ENCODE measurements at places on chromosomes 5 and 9.
A peak's percentile ranks its signal among the peaks of the same experiment; 100 is the strongest.

DNA sequence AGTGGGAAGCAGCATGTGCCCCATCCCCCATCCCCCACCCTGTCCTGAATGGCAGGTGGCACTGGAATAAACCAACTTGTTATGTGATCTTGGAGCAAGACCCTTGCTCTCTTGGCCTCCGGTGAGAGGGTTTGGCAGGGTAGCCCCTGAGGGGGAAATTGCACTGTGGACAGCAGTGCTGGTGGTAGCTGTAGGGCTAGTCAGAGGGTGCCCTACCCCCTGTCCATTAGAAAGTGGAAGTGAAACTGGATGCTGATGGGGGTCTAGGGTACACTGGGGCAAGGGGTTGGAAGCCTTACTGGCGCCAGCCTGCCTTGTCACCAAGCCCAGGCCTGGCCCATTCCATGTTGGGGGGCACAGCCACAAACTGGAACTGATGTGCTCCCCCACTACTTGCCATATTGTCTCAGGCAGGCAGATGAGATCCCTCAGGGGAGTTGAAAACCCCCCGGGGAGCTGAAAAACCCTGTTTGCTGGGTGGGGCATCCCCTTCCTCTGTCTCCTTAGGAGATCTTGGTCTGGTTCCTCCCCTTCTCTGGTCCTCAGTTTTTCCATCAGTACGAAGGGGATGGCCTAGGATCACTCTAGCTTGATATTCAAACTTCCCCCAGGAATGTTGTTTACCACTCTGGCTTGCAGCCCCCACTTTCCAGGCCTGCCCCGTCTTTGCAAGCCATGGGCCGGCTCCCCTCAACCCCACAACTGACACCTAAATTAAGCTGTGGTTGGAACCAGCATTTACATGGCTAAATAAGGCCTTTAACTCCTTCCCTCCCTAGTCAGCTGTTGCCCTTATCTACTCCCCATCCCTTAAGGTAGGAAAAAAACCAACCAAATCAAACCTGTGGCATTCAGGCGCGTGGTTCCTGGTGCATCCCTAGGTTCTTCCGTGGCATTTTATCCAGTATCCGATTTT lies 14.4 kb upstream of the SYNPO start:
- DNase-seq = no peak

DNA sequence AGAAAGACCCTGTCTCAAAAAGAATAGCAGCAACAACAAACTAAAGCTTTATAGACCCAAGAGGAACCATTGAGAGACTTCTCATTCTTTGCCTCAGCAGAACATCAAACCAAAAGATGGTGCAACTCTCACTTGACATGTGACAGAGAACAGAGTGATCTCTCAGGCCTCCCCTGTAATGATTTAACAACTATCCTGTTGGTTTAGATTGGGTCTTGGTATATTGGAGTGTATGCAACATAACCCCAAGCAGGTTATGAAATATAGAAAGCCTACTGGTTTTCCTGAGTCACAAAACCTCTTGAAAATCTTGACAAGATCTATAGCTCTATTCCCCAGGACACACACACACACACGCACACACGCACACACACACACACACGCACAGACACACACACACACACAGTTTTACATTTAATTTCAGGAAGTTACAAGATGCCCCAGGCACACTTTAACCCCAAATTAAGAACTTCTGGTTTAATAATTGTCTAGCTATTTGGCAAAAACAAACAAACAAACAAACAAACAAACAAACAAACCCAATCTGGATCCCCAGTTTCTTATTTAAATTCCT lies 6.5 kb upstream of the FGF1 start:
- no peak for DNase-seq

- DNase-seq = no peak
Measured at GRCh38 chr5:176441921-176442323, 6.3 kb upstream of the FAF2 start.

DNA sequence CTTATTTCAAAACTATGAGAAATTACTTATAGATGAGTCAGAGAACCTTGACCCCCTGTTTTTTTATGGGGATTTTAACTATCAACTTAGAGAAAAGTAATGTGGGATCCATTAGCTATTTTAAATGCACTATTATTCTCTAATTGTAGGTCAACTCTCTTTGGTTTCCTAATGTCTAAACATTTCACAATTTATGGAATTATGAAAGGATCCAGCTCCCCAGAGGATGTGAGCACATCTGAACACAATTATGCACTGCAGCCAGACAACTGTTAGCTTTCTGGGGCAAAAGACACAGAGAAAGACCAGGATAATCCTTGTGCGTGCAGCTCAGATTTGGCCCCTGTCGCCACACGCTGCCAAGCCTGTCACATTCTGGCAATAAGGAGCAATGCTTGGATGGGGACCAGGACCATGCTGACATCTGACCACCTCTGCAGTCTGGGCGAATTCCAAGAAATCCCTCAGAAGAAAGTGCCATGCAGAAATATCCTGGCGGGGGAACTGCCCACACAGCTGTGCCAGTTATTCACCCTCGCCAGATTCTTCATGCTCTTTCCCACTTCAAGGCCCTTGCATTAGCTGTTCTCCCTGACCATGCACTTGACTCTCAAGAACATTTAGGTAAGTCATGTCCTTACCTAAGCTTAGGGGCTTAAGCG lies 22.2 kb upstream of the CMBL start:
- no peak for DNase-seq

GRCh38 chr5:117454716-117455212 lies 880.1 kb upstream of the SEMA6A start:
- peak; percentile 8 for DNase-seq

DNA sequence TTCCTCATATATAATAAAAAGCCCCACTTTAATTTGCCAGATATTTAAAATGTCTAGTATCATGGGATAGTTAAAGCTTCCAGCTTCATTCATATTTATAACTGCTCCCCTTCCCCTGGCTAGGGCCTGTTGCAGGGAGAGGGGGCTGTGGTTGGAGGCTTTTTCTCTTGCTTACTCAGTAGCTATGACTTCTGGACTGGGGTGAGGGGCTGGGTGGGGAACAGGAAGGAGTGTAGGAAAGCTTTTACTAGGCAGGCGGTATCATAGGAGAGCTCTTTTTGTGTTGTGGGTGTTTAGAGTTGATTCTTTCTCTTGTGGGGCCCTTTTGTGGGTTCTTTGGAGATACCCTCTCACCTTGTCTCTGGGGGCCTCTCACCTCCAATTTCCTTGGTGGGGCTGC lies 39.4 kb downstream of the PIP5K1B start:
- no peak for DNase-seq

DNA sequence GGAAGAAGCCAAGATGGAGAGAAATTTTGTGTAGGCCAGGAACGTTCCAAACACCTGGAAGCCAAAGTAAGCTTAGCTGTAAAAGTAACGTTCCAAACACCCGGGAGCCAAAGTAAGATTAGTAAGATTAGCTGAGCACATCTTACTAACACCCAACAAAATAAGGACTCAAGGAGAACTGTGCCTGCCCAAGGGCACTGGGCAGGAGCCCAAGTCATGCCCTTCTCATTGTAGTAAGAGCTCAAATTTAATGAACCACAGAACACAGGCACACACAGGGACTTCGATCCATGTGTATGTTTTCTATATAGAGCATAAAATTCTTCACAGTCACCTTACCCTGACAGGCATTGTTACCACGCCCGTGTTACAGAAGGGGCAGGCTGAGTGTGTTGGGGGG lies 36.1 kb upstream of the NXNL2 start:
- DNase-seq = no peak

DNA sequence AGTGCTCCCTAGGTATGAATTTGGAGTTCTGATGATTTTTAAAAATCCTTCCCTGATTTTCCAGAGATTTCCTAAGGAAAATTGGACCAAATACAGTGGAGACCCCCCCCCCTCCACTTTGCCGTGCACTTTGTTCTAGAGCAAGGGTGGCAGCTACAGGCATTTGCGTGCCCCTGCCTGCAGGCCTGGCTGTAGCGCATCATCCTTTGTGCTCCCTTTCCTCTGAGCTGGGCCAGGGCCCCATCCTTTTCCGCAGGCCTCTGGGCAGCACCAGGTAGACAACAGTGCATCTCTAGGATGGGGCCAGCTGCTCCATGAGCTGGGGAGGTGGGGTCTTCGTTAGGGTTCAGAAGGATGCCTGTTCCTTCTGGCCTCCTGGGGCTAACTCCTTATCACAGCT lies 39.6 kb downstream of the TRIO start:
- DNase-seq = no peak

DNA sequence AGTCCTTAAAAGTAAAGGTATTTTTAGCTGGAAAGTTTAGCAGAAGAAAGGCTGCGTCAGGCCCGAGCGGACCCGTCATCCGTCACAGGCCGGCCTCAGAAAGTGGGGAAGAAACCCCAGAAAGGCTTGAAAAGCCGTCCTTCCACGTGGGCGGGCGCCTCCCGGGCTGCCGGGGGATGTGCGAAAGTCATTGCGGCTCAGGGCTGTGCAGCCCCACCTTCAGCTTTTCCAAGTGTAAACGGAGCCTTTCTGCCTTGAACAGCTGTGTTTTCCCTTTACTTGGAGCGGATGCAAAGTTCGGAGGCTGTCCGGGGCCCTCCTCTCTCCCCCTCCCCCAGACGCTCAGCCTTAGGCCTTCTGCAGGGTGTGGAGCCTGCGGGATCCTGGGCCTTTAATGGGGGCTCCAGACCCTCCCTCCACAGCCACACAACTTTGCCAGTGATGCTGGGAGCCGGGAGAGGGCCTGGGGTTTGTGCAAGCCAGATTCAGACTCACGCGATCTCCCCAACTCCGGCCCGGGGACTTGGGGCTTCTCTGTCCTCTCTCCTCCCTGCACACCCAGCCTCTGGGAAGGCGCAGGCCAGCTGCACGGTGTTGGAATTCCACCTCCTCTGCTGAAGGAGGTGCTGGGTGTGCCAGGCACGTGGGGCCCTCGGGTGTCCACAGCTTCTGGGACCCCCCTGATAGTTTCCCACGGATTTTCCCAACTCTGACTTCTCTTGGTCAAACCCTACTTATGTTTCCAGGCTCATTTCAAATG lies 95.5 kb upstream of the RAPGEF1 start:
- DNase-seq = no peak

DNA sequence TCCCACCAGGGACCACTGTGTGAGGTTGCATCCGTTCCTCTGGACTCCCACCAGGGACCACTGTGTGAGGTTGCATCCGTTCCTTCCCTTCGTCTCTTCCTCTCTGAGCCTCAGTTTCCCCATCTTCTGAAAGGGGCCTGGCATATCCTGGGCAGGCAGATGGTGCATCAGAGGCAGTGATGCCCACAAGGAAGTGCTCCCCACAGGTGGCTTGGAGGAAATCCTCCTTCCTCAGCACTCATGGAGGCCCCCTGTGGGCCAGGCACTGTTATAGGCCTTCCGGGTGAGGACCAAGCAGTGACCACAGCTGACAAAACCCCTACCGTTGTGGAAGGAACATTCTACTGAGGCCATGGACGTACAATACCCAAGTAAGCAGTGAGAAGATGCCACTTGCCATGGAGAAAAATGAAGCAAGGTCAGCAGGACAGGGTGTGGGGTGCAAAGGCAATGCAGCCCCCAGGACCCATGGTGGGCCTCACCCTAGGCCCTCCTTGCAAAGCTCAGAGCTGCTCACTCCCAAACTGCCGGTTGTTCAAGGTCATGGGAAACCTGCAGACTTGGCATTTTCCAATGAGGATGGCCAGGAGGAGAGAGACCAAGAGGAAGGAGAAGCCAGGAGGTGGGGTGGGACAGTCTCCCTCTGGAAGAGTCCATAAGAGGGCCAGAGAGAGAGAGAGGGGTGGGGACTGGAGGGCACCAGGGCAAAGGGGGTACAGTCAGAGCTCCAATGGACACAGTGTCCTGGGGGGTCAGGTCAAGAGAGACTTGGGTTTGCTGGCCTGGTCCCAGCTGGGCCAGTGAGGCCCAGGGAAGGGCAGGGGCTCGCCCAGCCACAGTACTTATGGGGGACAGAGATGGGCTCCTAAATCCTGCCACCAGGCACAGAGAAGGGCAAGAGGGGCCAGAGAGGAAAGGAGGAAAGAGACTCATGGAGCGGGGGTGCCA lies 51.1 kb downstream of the C9orf50 start:
- DNase-seq = no peak

DNA sequence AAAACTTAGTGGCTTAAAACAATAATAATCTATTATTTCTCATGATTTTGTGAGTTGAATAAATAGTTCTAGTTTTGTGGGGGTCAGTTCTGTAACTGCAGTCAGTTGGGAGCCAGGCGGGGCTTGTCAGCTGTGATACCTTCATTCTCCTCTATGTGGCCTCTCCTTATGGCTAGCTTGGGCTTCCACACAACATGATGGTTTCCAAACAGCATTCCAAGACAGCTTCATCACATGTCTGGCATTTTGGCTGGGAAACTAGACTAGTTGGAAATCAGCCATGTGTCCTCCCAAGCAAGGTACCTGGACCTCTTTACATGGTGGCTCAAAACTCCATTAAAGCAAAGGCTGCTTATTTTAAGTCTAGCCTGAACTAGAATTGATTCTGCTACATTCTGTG lies 61.4 kb upstream of the RANBP3L start:
- DNase-seq = no peak

DNA sequence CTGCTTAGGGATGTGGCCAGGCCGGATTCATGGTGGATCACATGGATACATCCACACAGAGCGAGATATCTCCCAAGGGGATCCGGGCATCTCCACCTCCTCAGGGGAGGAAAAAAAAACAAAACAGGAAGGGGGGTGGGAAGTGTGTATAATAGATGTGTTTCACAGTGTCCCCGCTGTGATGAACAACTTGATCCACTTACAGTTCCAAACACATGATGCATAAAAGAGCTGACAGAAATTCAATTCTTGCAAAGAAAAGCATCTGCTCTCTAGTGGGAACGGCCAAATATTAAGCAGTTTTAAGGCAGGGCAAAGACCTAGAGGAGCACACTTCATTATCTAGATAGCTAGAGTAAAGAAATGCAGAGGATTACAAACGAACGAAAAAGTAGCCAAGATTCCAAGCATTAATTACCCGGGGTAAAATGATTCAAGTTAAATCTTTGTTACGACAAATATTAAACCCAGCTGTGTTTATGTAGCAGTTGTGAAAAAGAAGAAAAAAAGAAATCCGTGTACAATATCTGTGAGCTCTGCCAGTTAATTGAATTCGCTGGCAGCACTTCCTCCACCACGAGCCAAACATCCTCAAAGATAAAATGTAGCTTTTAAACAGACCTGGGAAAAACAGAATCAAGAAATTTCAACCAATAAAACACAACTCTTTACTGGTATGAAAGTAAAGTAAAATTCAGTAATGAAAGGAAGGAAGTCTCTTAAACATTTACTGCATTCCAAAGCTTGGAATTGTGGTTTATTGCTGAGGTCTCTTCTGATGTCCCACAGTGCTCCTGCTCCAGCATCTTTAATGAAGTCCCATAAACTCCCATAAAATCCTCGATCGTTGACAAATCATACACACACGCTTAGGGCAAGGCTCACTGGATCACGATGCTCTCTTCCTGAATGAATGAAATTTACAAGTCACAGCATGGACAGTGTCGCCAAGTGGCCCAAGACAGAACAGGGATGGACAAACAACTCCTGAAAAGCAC lies 213.0 kb downstream of the CRB2 start:
- no peak for DNase-seq

- DNase-seq = no peak
Measured at GRCh38 chr9:109640580-109641371, 139.2 kb upstream of the PALM2AKAP2 start.

DNA sequence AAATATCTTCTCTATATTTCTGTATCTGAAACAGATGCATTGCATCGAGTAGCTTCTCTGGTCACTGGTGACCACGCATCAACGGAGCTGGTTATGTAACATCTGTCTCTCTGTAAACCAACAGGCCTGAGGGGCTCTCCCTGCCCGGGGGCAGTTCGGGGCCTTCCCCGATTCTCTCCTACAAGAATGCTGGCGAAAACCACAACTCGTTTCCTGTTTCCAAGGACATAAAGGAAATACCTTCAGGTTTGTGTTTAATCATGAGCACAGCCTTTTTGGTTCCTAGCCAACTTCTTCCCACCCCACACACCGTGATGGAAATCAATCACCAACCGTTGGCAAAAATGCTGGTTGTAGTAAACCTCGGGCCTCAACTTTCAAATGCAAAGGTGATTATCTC lies 25.1 kb downstream of the GDNF start:
- DNase-seq = no peak

Data from cortex of kidney (tissue), 1 donor.